ENCODE measurements at places on chromosomes 12 and 14. TPM values are rescaled to one million over a fixed set of nuclear protein-coding genes. Genes with fewer than 3 reads are reported as not detected.

HHIPL1 gene
- polyA plus RNA-seq, result 1.6 TPM

- no peak overlapping the region for H3K4me3 ChIP-seq
- no peak overlapping the region for H3K27ac ChIP-seq
- no peaks in the 10 kb centered on the region for H3K4me1 ChIP-seq
- no peaks in the 10 kb centered on the region for H3K27me3 ChIP-seq
- DNase-seq, result no peak
Measured at GRCh38 chr12:32785557-32785956, 29.9 kb upstream of the YARS2 start.

- DNase-seq, result peak; percentile 92
- H3K4me3 ChIP-seq, result no peak overlapping the region
- peaks cover 31% of the 10 kb centered on the region for H3K4me1 ChIP-seq
- no peaks in the 10 kb centered on the region for H3K27me3 ChIP-seq
Measured at GRCh38 chr12:122062832-122063693, 15.5 kb upstream of the MLXIP start.

DNA sequence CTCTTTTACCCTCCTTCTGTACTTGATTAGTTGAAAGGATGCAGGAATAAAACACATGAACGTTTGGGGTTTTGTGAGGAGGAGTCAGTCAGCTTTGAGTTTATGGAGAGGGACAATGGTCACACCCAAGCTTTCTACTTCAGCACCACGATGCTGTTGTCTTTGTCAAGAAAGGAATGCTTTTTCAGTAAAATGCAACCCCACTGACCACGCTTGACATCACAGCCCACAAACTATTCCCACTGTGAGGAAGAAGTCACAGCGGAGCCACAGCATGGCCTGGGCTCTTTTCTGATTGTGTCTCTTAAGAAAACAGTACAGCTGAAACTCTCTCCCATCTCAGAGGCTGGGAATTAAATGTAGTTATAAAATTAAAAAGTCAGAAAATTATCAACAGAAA lies 135.2 kb downstream of the APAF1 start:
- H3K27ac ChIP-seq, result no peak overlapping the region
- no peaks in the 10 kb centered on the region for H3K27me3 ChIP-seq
- no peaks in the 10 kb centered on the region for H3K36me3 ChIP-seq
- no peak overlapping the region for H3K4me3 ChIP-seq
- peak; percentile 56 for DNase-seq

GRCh38 chr12:88737838-88738472 lies 157.7 kb upstream of the KITLG start:
- no peaks in the 10 kb centered on the region for H3K27me3 ChIP-seq
- no peak overlapping the region for H3K4me3 ChIP-seq
- DNase-seq, result no peak
- H3K36me3 ChIP-seq, result no peaks in the 10 kb centered on the region
